Endothelial cell (in vitro differentiated cells): ENCODE measurements at places on chromosomes 6 and 20. TPM values are rescaled to one million over a fixed set of nuclear protein-coding genes. Genes with fewer than 3 reads are reported as not detected.

The EYA4 gene
- total RNA-seq: 8.1 TPM

The ADGRF1 gene
- not detected for total RNA-seq

The EBF4 gene
- 5.9 TPM for total RNA-seq

- H3K4me1 ChIP-seq: peaks cover 26% of the 10 kb centered on the region
- no peaks in the 10 kb centered on the region for H3K27me3 ChIP-seq
- no peak overlapping the region for H3K4me3 ChIP-seq
- no peak overlapping the region for H3K27ac ChIP-seq
- no peak for DNase-seq
- H3K36me3 ChIP-seq: peaks cover 4% of the 10 kb centered on the region
Measured at GRCh38 chr20:19746396-19746795, 11.7 kb upstream of the RIN2 start.

GRCh38 chr6:90003941-90004340 lies 109.7 kb downstream of the GJA10 start:
- no peak for DNase-seq
- no peaks in the 10 kb centered on the region for H3K27me3 ChIP-seq
- H3K4me1 ChIP-seq: peaks cover 6% of the 10 kb centered on the region
- H3K4me3 ChIP-seq: no peak overlapping the region
- no peak overlapping the region for H3K27ac ChIP-seq
- no peaks in the 10 kb centered on the region for H3K36me3 ChIP-seq

DNA sequence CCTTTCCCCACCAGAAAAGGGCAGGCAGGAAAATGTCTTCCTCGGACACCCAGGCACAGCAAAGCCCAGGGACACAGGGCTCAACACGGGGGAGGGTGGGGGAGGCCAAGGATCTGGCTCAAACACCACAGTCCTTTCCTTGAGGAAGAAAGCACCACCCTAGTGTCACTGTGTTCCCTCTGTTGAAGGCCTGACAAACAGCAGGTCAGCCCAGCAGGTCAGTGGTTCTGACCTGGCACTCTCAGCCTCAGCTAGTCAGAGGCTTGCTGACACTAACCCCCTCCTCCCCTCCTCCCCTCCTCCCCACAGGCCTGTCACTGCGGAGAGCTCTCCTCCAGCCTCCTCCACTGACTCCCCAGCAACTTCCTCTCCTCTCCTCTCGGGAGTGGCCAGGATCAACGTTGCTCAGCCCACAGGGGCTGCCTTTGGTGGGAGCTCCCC lies 239.6 kb downstream of the LRFN2 start:
- H3K4me1 ChIP-seq: peaks cover 16% of the 10 kb centered on the region
- H3K27me3 ChIP-seq: peaks cover 4% of the 10 kb centered on the region
- no peak overlapping the region for H3K4me3 ChIP-seq
- DNase-seq: no peak
- no peaks in the 10 kb centered on the region for H3K36me3 ChIP-seq

GRCh38 chr6:25089442-25089841 lies 153.7 kb upstream of the RIPOR2 start:
- no peak for DNase-seq
- no peaks in the 10 kb centered on the region for H3K36me3 ChIP-seq
- peaks cover 5% of the 10 kb centered on the region for H3K27me3 ChIP-seq
- no peak overlapping the region for H3K27ac ChIP-seq
- H3K4me1 ChIP-seq: peaks cover 15% of the 10 kb centered on the region

GRCh38 chr6:135631821-135632220 lies 134.3 kb upstream of the AHI1 start:
- no peak for DNase-seq
- H3K4me1 ChIP-seq: peaks cover 14% of the 10 kb centered on the region
- H3K27me3 ChIP-seq: peaks cover 2% of the 10 kb centered on the region
- H3K27ac ChIP-seq: no peak overlapping the region

GRCh38 chr20:35621560-35621946 lies 5.9 kb downstream of the SPAG4 start:
- no peak overlapping the region for H3K27ac ChIP-seq
- H3K4me3 ChIP-seq: no peak overlapping the region
- H3K36me3 ChIP-seq: peaks cover 16% of the 10 kb centered on the region

DNA sequence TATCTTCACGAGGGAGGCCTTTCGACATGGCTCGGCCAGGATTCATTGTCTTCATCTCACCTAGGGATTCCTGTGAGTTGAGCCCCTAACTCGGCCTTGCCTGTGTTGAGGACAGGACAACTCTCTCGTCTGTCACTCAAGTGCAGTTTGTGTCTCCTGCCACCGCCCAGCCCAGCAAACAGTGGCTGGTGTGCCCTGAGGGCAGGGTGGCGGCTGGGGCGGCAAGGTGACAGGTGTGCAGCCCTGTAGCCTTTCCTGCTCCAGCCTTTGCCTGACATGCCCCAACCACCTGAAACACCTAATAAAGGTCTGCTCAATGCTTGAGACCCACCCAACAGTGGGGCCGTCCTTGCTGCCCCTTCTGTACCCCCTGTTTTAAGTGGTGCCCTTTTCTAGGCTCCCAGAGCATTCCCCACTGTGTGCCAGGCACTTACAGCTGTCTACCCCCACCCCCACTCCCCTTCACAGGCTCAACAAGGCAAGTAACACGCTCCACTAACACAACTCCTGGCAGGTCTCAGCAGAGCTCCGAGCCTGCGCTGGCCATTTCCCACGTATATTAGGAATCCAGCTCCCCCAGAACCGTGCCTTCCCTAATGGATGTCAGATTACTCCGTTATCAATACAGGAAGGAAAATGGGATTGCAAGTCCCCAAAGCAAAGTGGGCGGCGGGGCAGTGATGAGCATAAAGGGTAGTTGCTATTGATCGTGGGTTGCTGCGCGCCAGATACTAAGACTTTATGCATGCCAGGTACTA lies 17.7 kb downstream of the GFRA4 start:
- peaks cover 3% of the 10 kb centered on the region for H3K27me3 ChIP-seq
- peaks cover 24% of the 10 kb centered on the region for H3K36me3 ChIP-seq
- peaks cover 3% of the 10 kb centered on the region for H3K4me1 ChIP-seq
- no peak overlapping the region for H3K4me3 ChIP-seq
- H3K27ac ChIP-seq: no peak overlapping the region
